Type B pancreatic cell (in vitro differentiated cells): ENCODE measurements at places on chromosomes 7 and 10. TPM values are rescaled to one million over a fixed set of nuclear protein-coding genes. Genes with fewer than 3 reads are reported as not detected.

IGFBP3 gene
- 336 and 1,244 TPM in 2 replicates for total RNA-seq

STEAP4 gene
- total RNA-seq, result 1.2 and 1.6 TPM in 2 replicates

LIPJ gene
- 0.12 and 0.29 TPM in 2 replicates for total RNA-seq

FGL2 gene
- total RNA-seq, result 0.99 and 1.9 TPM in 2 replicates

CRTAC1 gene
- 3.6 and 5.3 TPM in 2 replicates for total RNA-seq

RBM20 gene
- total RNA-seq, result 2.8 and 5.2 TPM in 2 replicates

GIMAP5 gene
- total RNA-seq, result not detected in 2 replicates

EVX1 gene
- 0.41 and 0.71 TPM in 2 replicates for total RNA-seq

AFAP1L2 gene
- 1.9 and 6.4 TPM in 2 replicates for total RNA-seq

CTAGE4 gene
- total RNA-seq, result 2.5 and 4.7 TPM in 2 replicates

SPAM1 gene
- not detected in 2 replicates for total RNA-seq

C10orf67 gene
- 0.12 and 0.17 TPM in 2 replicates for total RNA-seq

BLNK gene
- total RNA-seq, result 21.7 and 59.8 TPM in 2 replicates

IDI2 gene
- total RNA-seq, result not detected in 2 replicates

DNA sequence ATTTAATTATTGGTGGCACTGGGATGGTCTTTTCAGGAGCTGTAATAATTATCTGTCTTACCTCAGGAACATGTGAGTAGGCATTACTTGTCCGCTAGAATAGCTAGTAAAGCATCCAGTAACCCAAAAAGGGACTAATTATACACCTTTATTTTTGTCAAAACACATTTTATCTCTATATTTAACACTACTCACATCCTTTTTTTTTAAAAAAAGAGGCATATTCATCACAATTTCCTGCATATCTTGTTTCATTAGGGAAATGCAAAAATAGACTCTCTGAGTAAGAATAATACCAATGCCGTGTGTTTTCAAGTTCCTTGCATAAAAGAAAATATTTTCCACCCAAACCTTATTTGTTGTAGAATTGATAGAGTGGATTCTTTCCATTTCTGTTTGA is 99.5 kb downstream of the VTI1A start:
- H3K27ac ChIP-seq, result no peak overlapping the region
- no peak overlapping the region for H3K4me3 ChIP-seq
- no peaks in the 10 kb centered on the region for H3K4me1 ChIP-seq

- H3K36me3 ChIP-seq, result no peaks in the 10 kb centered on the region
- peaks cover 5% of the 10 kb centered on the region for H3K27me3 ChIP-seq
- DNase-seq, result no peak
- H3K27ac ChIP-seq, result no peak overlapping the region
Measured at GRCh38 chr10:62946278-62946677, 130.1 kb upstream of the EGR2 start.

- peaks cover 7% of the 10 kb centered on the region for H3K27me3 ChIP-seq
- peaks cover 15% of the 10 kb centered on the region for H3K4me1 ChIP-seq
- H3K4me3 ChIP-seq, result no peak overlapping the region
- peaks cover 8% of the 10 kb centered on the region for H3K36me3 ChIP-seq
Measured at GRCh38 chr10:126250527-126251310, 137.6 kb downstream of the ADAM12 start.

- no peak overlapping the region for H3K27ac ChIP-seq
- H3K36me3 ChIP-seq, result no peaks in the 10 kb centered on the region
- peak; percentile 2 for DNase-seq
- H3K4me3 ChIP-seq, result no peak overlapping the region
Measured at GRCh38 chr10:125252937-125253336, 92.6 kb upstream of the CTBP2 start.

DNA sequence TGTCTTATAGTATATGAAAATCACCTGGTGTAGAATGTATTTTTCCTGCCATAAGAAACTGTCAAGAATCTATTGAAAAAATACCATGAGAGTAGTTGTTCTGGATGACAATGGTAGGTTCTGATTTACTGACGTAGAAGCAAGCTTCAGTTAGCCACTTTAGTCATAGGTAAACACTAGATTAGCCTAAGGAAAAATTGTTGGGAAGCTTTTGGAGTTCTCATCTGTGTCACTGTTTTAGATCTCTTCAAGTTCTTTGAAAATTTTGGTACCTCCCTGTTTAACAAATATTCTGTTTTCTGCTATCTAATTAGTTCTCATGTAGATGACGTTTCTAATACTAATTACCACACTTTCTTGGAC is 131.8 kb downstream of the ADK start:
- no peaks in the 10 kb centered on the region for H3K27me3 ChIP-seq
- H3K36me3 ChIP-seq, result peaks cover 4% of the 10 kb centered on the region
- peak overlapping the region; percentile 29 for H3K27ac ChIP-seq
- DNase-seq, result no peak

- H3K36me3 ChIP-seq, result no peaks in the 10 kb centered on the region
- H3K27ac ChIP-seq, result peak overlapping the region; percentile 36
- peaks cover 61% of the 10 kb centered on the region for H3K4me1 ChIP-seq
- peaks cover 21% of the 10 kb centered on the region for H3K27me3 ChIP-seq
Measured at GRCh38 chr7:28939367-28939766, 18.8 kb downstream of the TRIL start.

GRCh38 chr10:122162671-122163173 is 108.4 kb upstream of the BTBD16 start:
- H3K27me3 ChIP-seq, result peaks cover 11% of the 10 kb centered on the region
- no peak for DNase-seq
- H3K4me3 ChIP-seq, result peak overlapping the region; percentile 87
- peak overlapping the region; percentile 70 for H3K27ac ChIP-seq

DNA sequence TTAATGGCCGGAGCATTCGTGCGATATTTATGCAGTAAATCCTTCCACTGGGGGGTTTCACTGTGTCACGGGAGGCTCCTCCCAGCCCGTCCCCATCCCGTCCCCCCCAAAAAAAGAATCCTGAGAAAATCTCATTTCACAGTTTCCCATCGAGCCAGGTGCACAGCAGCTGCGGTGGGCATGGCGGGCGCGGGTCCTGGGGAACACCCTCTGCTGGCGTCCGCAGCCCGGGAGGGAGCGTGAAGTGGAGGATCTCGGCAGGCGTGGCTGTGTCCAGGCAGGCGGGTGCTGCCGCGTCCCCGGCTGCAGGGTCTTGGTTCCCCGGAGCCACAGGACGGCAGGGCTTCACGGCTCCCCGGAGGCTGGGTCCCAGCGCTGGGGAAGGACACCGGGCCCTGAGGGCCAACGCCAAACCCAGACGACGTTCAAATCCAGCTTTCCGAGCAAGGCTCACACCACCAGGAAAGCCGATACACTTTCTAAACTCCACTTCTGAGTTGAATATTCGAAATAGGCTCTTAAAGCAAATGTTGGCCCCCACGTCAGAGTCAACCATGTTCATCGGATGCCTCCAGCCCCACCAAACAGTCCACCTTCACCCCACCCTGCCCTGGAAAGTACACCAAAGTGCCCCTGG is 55.7 kb downstream of the PDGFA start:
- no peak overlapping the region for H3K4me3 ChIP-seq
- peaks cover 17% of the 10 kb centered on the region for H3K4me1 ChIP-seq
- H3K27me3 ChIP-seq, result peaks cover 3% of the 10 kb centered on the region
- no peak overlapping the region for H3K27ac ChIP-seq
- no peak for DNase-seq

DNA sequence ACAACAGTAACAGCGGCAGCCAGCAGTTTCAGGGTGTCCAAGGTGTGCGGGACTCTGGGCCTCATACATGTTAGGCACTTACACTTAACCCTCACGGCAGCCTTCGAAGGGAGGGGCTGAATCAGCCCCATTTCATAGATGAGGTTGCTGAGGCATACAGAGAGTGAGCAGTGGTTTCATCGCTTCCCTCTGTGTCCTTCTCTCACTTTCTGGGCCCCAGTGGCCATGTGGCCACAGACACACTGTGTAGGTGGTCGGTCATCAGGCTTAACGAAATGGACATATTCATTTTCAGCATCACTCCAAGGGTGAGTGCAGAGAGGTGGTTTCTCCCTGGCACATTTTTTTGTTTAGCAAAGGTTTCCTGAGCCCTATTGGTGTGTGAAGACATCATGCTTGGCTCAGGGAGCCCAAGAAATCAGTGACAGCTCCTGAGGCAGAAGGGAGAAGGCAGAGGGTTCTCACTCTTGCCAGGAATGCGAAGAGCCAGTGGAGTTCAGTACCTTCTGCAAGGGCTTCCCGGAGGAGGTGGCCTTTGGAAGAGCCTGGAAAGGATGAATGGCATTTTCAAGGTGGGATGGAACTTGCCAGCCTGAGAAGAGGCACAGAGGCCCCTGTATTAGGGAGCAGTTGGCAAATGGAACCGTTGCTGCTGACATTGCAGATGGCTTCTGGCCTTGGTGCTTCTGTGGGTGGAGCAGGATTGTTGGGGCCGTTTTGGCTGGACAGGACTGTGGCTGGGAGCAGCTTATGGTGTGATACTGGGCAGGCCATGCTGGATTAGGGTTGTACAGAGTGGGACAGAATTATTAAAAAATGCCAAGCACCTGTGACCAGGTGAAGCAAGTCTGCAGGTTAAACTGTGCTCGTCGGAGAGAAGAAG is 61.7 kb upstream of the PPIF start:
- DNase-seq, result no peak
- H3K4me3 ChIP-seq, result no peak overlapping the region
- peaks cover 42% of the 10 kb centered on the region for H3K4me1 ChIP-seq

- no peak for DNase-seq
- H3K27ac ChIP-seq, result no peak overlapping the region
- H3K27me3 ChIP-seq, result peaks cover 13% of the 10 kb centered on the region
- peaks cover 15% of the 10 kb centered on the region for H3K4me1 ChIP-seq
- no peak overlapping the region for H3K4me3 ChIP-seq
Measured at GRCh38 chr10:70964881-70965280, 76.5 kb upstream of the PCBD1 start.

DNA sequence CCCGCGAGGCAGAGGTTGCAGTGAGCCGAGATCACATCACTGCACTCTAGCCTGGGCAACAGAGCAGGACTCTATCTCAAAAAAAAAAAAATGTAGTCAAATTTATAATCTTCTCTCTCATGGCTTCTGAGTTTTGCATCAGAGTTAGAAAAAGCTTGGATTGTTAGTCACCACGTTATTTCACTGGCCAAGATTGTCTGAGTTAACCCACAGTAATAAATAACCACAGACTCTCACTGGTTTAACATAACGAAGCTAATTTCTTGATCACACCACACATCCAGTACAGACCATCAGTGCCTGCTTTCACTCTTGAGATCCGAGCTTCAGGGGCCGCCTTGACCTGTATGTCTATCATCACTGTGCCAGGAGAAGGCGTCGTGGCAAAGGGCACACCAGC is 116.8 kb upstream of the JCAD start:
- H3K36me3 ChIP-seq, result no peaks in the 10 kb centered on the region
- H3K4me1 ChIP-seq, result peaks cover 32% of the 10 kb centered on the region
- no peak for DNase-seq
- no peaks in the 10 kb centered on the region for H3K27me3 ChIP-seq
- no peak overlapping the region for H3K27ac ChIP-seq

- H3K27me3 ChIP-seq, result no peaks in the 10 kb centered on the region
- H3K4me3 ChIP-seq, result no peak overlapping the region
- DNase-seq, result peak; percentile 51
- peaks cover 8% of the 10 kb centered on the region for H3K36me3 ChIP-seq
- peak overlapping the region; percentile 66 for H3K27ac ChIP-seq
Measured at GRCh38 chr10:1364151-1364910, 308.1 kb downstream of the WDR37 start.

DNA sequence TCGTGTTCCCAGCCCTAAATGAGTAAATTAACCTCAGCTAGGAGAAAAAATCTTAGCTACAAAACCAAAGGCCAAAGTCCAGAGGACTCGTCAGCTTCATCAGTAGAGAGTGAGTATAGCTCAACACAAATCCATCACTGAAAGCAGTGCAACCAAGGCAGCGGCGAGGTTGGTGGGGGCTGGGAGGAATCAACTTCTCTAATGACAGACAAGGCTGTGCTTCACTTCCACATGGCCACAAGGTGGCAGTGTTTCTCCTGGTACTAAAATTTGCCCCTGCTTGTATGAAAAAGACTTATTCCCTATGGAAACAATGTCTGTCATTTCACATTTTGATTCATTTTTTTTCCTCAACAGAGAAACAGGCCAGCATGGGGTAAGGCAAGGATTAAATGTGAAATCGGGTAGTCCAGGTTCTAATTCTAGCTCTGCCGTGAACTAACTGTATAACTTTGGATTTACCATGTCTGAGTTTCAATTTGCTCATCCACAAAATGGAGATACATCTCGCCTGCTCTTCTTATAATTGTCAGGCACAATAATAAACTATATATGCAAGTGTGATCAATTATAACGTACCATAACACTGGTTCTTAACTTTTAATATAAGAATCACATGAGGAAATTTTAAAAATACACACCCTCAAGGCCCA is 39.3 kb downstream of the FAS start:
- no peak overlapping the region for H3K4me3 ChIP-seq
- no peaks in the 10 kb centered on the region for H3K36me3 ChIP-seq
- peaks cover 11% of the 10 kb centered on the region for H3K4me1 ChIP-seq
- peaks cover 5% of the 10 kb centered on the region for H3K27me3 ChIP-seq
- H3K27ac ChIP-seq, result no peak overlapping the region

DNA sequence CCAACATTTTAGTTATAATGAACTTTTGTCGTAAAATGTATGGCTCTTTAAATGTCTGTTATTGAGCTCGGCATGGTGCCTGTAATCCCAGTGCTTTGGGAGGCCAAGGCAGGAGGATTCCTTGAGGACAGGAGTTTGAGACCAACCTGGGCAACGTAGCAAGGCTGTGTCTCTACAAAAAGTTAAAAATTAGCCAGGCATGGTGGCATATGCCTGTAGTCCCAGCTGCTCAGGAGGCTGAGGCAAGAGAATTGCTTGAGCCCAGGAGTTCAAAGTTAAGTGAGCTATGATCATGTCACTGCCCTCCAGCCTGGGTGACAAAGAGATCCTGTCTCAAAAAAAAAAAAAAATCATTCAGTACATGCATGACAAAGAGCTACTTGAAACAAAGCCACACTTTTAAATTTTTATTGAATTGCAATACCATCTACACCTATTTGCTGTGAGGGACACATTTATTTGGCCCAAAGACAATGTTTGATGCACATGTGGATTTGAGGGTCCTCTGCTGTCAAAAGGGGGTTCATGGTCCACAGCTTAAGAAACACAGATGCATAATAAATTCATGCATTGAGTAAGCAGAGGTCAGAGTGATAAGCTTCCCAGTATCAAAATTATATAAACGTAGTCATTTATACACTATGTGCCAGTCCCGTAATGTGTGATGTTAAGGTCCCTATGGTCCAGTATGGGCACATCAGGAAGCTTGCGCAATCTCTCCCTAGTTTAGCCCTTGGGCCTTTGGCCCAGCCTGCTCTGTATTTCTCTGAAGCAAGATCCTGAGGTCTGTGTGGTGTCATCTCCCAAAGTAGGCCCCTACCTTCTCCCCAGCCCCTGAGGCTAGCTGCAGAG is 4.4 kb upstream of the MALSU1 start:
- peaks cover 6% of the 10 kb centered on the region for H3K27me3 ChIP-seq
- H3K4me1 ChIP-seq, result peaks cover 6% of the 10 kb centered on the region
- DNase-seq, result no peak
- H3K27ac ChIP-seq, result no peak overlapping the region
- H3K4me3 ChIP-seq, result peak overlapping the region; percentile 17
